WTC11 (cell line): ENCODE measurements at places on chromosomes 5 and 9. TPM values are rescaled to one million over a fixed set of nuclear protein-coding genes. Genes with fewer than 3 reads are reported as not detected.

The IL13 gene
- total RNA-seq: not detected in 3 replicates

- DNase-seq: no peak
These were observed 32.9 kb downstream of the CPEB4 start for GRCh38 chr5:173920866-173921555.

DNA sequence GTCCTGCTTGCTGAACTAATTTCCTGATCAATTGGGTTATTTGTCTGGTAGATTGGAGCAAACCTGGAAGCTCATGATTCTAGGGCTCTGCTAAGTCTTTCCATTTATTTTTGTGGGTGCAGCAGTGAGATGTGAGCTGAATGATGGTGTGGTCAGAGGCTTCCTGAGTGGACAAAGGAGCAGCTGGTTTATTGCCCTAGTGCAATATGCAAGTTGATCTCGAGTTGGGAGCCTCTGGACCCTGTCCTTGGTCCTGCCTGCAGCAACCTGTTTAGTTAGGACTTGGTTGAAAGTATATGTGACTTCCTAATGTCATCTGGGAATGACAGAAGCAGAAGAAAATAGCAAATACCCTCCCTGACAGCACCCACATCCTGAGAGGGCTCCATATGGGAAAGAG, 4.2 kb upstream of the UNC5A start:
- peak; percentile 53 for DNase-seq

DNA sequence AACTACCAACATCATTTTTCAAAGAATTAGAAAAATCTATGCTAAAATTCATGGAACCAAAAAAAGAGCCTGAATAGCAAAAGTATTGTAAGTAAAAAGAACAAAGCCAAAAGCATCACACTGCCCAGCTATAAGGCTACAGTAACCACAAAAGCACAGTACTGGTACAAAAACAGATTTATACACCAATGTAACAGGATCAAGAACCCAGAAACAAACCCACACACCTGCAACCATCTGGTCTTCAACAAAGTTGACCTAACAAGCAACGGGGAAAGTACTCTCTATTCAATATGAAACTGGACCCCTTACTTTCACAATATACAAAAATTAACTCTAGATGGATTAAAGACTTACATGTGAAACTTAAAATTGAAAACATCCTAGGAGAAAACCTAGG, 94.2 kb upstream of the TARS1 start:
- DNase-seq: no peak

- DNase-seq: no peak
These were observed 54.7 kb downstream of the ANXA2R start for GRCh38 chr5:42985129-42986037.

DNA sequence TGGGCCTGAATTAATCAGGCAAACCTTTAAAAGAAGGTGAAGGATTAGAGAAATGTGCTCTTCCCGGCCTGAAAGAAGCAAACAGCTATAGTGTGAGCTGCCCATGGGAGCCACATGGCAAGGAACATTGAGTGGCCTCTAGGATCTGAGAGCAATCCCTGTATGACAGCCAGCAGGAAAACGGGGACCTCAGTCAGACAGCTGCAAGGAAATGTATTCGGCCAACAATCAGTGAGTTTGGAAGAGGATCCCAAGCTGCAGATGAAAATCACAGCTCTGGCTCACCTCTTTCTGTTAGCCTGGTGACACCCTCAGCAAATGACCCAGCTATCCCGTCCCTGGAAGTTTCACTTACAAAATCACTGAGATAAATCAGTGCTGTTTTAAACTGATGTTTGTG, 309.2 kb downstream of the SH3GL2 start:
- DNase-seq: no peak

The MRPS27 gene
- 80.1 to 96.9 TPM (median 91.0 TPM) in 3 replicates for total RNA-seq

The CBY3 gene
- 0.25 to 0.37 TPM (median 0.25 TPM) in 3 replicates for total RNA-seq

The NUTM2F gene
- 0.15 to 0.55 TPM in 2 of 3 replicates, not detected in the other for total RNA-seq

The CCL27 gene
- total RNA-seq: 0.68 to 1.0 TPM (median 0.89 TPM) in 3 replicates

The C9orf50 gene
- total RNA-seq: 0.11 TPM in 1 of 3 replicates, not detected in the others

GRCh38 chr9:83701769-83702168, 6.0 kb downstream of the UBQLN1 start:
- no peak for DNase-seq

DNA sequence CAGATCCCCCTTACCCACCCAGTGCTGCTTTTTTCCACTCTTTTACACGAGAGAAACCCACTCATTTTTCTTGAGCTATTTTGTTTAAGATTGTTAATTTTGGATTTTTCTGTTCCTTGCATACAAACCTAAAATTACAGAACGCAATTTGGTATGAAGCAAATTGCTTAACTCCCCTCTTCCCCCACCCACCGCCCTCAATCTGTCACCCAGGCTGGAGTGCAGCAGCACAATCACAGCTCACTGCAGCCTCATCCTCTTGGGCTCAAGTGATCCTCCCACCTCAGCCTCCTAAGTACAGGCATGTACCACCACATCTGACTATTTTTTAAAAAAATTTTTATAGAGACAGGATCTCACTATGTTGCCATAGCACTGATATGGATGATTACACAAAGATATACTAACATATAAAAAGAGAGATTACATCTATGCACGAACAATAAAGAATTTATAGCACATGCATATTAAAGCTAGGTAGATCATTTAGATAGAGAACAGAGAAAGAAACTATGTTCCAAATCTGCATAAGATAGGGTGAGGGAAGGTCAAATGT, 203.6 kb downstream of the PIK3R1 start:
- no peak for DNase-seq

DNA sequence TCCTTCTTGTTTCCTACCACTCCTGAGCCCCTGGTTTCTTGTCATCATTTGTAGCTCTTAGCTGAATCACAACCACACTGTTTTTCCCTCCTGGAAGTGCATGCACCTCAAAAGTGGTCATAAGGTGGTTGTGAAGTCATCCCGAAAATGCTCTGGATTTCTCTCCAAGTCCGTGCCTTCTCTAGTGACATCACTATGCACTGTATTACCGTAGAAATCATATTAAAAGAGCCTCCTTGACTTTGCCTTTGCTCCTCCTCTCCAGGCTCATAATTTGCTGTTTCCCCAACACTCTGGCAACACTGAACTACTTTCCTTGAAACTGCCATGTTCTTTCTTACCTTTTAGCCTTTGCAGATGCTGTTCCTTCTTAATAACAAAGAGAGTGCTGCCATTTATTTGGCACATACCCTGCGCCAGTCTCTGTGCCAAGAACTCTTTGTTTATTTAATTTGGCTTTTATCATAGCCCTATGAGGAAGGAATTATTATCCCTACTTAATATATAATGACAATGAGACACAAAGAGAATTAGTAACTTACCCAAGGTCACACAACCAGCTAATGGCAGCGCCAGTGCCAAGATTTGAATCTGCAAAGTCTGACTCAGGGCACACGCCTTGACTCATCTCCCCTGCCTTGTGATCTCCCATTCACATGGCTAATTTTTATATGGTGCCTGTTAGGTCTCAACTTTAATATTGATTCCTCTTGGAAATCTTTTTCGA, 115.4 kb downstream of the KIF4B start:
- no peak for DNase-seq

DNA sequence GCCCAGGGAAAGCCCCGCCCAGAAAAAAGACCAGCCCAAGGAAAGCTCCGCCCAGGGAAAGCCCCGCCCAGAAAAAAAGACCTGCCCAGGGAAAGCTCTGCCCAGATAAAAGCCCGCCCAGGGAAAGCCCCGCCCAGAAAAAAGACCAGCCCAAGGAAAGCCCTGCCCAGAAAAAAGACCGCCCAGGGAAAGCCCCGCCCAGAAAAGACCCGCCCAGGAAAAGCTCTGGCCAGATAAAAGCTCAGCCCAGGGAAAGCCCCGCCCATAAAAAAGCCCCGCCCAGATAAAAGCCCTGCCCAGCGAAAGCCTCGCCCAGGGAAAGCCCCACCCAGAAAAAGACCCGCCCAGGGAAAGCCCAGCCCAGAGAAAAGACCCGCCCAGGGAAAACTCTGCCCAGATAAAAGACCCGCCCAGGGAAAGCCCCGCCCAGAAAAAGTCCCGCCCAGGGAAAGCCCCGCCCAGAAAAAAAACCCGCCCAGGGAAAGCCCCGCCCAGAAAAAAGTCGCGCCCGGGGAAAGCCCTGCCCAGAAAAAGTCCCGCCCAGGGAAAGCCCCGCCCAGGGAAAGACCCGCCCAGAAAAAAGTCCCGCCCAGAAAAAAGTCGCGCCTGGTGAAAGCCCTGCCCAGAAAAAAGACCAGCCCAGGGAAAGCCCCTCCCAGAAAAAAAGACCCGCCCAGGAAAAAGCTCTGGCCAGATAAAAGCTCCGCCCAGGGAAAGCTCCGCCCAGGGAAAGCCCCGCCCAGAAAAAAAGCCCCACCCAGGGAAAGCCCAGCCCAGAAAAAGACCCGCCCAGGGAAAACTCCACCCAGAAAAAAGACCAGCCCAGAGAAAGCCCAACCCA, 11.9 kb downstream of the GRIN1 start:
- peak; percentile 80 for DNase-seq

DNA sequence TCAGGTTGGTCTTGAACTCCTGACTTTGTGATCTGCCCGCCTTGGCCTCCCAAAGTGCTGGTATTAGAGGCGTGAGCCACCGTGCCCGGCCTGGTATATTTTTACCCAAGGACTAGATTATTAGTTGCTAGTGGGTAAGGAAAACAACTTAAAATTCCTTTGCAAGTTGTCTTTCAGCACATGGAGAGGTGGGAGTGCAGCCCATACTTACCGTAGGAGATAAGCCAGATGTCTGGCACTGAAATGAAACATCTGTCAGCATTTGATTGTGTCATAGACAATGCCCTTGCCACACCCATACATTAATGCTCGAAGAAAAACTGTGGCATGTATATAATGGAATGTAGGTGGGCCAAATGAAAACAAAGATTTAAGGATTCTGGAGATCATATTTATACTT, 36.6 kb upstream of the ANKH start:
- DNase-seq: no peak

The TRIM52 gene
- total RNA-seq: 7.8 to 10.1 TPM (median 8.7 TPM) in 3 replicates

- DNase-seq: no peak
These were observed 152.7 kb downstream of the ADCY2 start for GRCh38 chr5:7548596-7548995.

- DNase-seq: no peak
These were observed 356.0 kb upstream of the PANK3 start for GRCh38 chr5:168935183-168935582.

- no peak for DNase-seq
These were observed 31.7 kb downstream of the BASP1 start for GRCh38 chr5:17249029-17249634.

GRCh38 chr5:109878887-109879286, 189.2 kb downstream of the MAN2A1 start:
- no peak for DNase-seq

DNA sequence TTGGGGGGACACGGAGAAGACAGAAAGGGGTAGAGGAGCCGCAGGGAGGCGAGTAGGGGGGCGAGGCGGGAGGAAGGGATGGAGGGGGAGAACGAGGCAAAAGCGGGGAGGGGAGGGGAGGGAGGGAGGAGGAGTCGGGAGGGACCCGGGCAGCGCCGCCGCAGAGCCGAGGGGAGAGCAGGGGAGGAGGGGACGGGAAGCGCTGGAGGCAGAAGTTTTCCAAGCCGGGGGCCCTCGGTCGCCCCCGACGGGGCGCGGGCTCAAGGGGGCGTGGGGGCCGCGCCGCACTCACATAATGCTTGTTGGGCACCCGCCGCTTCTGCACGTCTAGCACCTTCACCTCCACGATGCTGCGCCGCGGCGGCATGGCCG, 353 bp downstream of the SH3PXD2B start:
- peak; percentile 70 for DNase-seq

DNA sequence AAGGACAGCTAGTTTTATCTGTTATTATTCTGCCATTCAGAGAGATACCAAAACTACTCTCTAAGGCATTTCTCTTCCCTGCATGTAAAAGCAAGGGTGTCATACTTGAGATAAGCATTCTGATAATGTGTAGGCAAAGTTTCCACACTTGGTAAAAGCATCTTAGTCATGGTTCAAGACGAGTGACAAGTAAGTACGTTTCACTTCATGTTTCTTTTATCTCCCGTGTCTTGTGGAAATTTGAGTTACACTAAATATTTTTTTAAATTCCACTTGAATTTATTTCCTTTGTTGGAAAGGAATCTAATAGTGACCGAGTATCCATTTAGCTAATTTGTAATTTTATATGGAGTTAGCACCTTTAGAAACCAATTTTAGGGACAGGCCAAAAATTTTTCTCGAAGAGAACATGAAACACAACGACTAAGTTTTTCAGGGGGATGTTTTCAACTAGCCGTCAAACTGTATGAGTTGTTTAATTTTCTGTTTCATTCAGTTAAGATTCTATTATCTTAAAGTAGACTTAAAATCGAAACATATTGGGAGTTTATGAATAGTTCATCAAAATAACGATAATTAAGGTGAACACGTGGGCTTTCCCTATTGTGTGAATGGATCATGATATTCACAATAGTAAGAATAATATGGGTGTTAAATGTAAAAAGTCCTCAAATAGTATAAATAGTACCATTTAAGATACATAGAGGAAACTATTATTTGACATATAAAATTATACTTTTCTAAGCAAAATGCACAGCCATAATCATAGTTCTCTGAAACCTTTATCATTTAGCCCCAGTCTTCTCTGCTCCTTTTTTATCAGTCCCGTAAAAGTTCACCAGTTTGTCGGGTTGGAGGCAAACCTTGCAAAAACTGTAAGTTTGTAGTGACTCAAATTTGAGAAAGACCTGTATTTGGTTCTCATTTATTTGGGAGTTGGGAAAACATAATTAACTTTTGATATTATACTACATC, 1.6 kb downstream of the RFESD start:
- no peak for DNase-seq

GRCh38 chr9:108130905-108131304, 641.3 kb upstream of the KLF4 start:
- DNase-seq: no peak

DNA sequence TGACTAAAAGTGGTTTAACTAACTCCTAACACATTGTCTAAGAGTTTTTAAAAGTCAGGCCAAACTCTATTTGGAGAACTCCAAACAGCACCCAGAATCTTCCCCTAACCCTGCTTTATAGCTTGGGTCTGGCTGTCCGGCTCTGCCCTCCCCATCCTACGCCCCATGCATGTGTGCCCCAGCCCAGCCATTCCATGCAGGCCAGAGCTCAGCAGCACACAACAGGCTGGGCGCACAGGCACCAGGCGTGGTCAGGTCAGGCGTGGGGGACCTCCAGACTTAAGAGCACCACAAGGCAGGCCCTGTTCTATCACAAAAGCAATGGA, 31.1 kb downstream of the SHB start:
- no peak for DNase-seq

DNA sequence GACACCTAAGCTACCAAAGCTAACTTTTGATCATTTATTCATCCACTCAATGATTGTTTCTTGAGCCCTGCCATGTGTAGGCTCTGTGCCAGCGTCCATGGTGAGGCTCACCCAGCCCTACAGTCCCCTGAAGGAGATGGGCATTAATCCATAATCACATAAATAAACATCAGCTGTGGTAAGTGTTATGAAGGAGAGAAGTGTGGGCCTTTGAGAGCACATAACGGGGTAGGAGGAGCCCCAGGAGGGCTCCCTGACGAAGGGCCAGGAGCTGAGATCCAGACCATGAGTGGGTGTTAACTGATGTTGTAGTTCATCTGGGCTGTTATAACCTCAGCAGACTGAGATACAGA, 53.9 kb upstream of the AFAP1L1 start:
- no peak for DNase-seq

DNA sequence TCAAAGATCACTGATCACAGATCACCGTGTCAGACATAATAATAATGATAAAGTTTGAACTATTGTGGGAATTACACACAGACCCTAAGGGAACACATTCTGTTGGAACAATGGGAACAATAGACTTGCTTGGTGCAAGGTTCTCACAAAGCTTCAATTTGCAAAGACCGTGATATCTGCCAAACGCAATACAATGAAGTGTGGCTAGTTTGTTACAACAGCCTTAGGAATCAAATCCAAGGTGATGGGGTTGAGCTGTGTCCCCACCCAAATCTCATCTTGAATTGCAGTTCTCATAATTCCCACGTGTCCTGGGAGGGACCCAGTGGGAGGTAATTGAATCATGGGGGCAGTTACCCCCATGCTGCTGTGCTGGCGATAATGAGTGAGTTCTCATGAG, 20.8 kb downstream of the KYAT1 start:
- no peak for DNase-seq
